Fibroblast of skin of left quadriceps (primary cell): ENCODE measurements at places on chromosomes 2 and 18.

- DNase-seq, result peak; percentile 82
These were observed 85.2 kb upstream of the NDUFV2 start for GRCh38 chr18:9017167-9017904.

DNA sequence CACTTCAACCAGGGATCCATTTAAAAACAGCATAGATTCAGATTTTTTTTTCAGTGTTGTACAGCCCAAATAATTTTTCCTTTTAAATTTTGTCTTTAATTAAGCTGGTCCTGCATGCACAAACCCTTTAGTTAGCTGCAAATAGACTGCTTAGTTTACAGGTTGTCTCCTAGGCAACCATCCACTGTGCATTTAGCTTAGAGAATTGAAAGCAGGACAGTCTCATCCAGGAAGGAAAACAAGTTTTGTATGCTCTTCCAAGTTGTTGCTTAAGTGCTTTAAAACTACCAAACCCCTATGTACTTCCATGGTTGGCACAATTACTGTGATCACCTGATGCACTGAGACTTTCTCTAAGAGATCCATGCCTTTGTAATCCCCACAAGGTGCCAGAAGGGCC is at the start of gene MAP3K19:
MAP3K19 (minus strand) TSS at position 148 of the 400 bp plus-strand sequence. CDS start 22,800 bp downstream, outside the sequence.
- DNase-seq, result no peak

GRCh38 chr2:43129676-43130547 is 96.5 kb downstream of the ZFP36L2 start:
- DNase-seq, result no peak

- no peak for DNase-seq
These were observed 889.1 kb upstream of the ZEB2 start for GRCh38 chr2:145408980-145409379.

- no peak for DNase-seq
These were observed 102.9 kb downstream of the ALPK2 start for GRCh38 chr18:58525928-58526424.

GRCh38 chr2:19673213-19673791 is 228.5 kb downstream of the TTC32 start:
- DNase-seq, result no peak
